ENCODE measurements at places on chromosomes 5 and 9. TPM values are rescaled to one million over a fixed set of nuclear protein-coding genes. Genes with fewer than 3 reads are reported as not detected.

Gene PCDHB6
- total RNA-seq: not detected

DNA sequence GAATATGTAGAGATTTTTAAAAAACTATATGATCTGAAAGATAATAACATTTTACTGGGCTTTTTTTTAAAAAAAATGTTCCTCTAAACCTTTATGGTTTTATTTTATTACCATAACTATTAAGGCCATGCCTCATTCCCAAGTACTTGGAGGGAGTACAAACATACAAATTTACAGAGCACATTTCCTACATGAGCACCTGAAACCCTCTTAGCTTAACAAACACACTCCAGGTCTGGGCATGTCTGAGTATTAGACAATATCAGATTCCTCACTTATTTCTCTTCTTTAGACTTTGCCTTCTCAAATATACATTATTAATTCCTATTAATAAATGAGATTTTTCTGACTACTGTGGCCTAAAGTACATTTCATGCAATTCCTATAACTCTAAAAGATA, 319.2 kb downstream of the SLCO4C1 start:
- no peak for DNase-seq

DNA sequence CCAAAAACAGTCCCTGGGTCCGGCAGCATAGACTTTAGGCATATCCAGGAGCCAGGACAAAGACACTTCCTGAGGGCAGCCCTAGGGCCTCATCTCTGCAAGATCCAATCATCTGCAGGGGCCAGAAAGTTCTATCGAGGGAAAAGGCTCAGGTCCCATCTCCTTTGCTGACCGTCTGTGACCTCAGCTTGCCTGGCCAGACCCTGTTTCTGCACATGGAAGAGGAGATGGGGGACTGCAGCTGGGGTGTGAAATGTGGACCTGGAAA, 51.0 kb upstream of the FCN1 start:
- DNase-seq: no peak

DNA sequence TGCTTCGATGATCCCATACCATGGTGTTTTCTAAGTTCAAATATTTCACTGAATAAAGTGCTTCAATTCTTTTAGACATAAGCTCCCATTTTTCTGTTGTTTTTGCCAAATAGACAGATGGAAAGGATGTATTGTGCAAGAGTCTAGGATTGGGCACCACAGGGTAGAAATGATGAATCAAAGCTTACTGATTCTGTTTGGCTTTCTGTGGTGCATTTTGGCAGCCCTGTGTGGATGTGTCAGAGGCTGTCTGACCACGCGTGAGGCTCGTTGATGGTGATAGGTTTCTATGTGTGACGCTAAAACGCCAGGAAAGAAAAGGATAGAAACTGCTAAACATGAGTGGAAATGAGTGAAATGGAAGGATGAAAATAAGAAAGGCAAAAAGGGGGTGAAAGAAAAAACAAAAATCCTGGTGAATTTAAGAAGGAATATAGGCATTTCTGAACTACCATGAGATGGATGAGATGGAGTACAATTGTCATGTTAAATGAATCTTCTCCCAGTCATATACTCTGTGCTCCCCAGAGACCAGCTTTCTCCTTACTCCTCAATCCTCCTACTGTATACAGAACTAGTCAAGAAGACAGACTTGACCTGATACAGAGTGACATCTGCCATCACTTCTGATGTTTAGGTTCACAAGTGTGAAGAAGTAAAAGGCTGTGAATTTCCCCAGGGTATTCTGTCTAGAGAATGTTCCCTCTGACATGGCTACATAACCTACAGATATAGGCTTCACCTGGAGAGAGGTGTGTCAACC, 54.4 kb downstream of the ANKH start:
- no peak for DNase-seq

GRCh38 chr9:128494108-128494745, 10.3 kb upstream of the GLE1 start:
- no peak for DNase-seq

Gene BTNL9
- total RNA-seq: 27.6 TPM

DNA sequence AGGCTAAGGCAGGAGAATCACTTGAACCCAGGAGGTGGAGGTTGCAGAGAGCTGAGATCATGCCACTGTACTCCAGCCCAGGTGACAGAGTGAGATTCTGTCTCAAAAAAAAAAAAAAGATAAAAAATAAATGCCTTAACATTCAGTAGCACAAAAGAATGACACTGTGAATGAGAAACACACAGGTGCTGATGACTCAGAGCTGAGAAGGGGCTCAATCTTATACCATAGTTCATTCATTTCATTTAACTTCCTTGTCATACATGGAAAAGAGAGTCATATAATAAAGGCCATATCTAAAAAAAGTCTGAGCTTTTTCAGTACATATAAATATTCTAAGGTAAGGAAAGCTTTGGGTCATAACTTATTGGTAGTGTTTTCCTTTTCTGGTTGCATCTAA, 40.6 kb downstream of the WWC1 start:
- no peak for DNase-seq

Gene CCL19
- not detected for total RNA-seq

DNA sequence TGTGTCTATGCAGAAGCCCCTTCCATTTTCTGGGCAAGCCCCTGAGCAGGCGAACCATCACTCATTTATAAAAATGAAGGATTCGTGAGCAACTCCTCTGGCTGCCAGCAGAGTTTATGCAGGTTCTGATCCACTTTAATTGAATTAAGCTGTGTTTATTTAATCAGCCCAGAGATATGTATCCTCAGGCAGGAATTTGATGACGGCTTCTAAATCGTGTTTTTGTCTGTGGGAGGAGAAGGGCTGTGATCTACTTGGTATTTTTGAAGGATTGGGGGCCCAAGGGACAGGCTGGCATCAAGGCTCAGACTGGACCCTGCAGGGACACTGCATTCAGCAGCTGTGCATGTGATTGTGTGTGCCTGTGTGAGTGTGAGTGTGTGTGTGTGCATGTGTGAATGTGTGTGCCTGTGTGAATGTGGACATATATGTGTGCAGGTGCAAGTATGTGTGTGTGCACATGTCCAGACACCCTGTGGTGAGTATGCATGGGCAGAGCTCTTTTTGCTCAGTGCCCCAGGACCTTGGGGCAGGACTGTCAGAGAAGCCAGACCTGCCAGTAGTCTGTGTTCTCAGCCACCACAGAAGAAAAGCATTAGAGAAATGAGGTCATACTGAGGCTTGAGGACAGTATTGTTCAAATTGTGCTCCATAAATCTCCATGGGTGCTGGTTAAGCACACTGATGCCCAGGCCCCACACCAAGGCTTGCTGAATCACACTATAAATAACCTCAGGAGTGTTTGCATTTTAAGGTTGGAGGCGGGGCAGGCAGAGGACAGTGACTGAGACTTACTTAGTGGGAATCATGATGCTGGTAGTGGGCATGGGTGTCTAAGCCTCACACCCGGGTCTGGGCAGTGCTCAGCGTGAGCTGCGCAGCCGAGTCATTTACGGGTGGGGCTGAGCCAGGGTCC, 164.0 kb downstream of the CARTPT start:
- DNase-seq: no peak

DNA sequence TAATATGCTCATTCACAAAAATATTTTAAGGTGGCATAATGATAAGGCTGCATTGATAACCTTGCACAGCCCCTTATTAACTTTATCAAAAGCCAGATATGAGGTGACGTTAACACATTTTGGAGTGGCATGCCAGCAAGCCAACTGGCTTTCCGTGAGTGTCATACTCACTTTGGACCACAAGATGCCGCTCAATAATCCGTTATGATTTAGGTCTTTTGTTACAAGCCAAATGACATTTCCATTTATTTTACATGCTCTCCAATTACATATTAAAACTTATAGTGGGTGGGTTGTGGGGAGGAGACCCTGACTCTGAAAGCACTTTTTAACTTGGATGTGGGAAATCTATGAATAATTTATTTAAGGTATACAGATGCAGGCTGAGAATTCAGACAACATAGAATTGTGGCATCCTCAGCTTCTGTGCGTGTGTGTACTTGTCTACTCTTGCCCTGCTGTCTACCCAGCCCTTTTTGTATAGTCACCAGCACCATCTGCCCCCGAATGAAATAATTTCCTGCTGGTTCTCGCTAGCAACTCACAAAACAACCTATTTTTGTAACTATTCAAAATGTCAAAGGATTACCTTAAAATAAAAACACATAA, 305.1 kb downstream of the PSAT1 start:
- DNase-seq: no peak

Gene ECSCR
- not detected for total RNA-seq

GRCh38 chr5:43106290-43106638, 14.4 kb upstream of the ZNF131 start:
- DNase-seq: no peak

Gene GARNL3
- total RNA-seq: 4.0 TPM

- no peak for DNase-seq
Measured at GRCh38 chr5:90477073-90477472, 2.4 kb downstream of the POLR3G start.

- no peak for DNase-seq
Measured at GRCh38 chr5:115351356-115352195, 55.1 kb upstream of the CCDC112 start.

DNA sequence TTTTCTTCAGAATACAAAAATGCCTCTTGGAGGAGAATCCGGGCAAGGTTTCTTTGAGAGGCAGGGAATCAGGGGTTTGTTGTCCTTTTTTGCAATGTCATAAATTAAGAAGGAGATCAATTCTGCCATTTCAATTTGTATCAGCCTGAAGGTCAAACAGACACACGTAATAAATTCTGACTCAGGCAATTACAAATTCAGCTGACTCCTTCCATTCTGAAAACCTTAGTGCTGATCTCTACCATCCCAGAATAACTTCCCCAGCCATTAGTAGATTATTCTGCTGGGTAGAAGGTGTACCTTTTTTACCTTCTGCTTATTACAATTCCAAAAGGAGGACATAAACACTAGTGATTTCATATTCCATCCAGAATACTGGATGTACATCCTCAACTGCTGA, 516.6 kb downstream of the AGTPBP1 start:
- DNase-seq: no peak

Gene ACTBL2
- not detected for total RNA-seq

Gene EHMT1
- total RNA-seq: 163 TPM

GRCh38 chr5:17120209-17120608, 97.2 kb upstream of the BASP1 start:
- no peak for DNase-seq

GRCh38 chr5:73446631-73447529, 1.7 kb downstream of the FOXD1 start:
- no peak for DNase-seq

Gene RNF183
- not detected for total RNA-seq

Gene OR13C9
- total RNA-seq: not detected

DNA sequence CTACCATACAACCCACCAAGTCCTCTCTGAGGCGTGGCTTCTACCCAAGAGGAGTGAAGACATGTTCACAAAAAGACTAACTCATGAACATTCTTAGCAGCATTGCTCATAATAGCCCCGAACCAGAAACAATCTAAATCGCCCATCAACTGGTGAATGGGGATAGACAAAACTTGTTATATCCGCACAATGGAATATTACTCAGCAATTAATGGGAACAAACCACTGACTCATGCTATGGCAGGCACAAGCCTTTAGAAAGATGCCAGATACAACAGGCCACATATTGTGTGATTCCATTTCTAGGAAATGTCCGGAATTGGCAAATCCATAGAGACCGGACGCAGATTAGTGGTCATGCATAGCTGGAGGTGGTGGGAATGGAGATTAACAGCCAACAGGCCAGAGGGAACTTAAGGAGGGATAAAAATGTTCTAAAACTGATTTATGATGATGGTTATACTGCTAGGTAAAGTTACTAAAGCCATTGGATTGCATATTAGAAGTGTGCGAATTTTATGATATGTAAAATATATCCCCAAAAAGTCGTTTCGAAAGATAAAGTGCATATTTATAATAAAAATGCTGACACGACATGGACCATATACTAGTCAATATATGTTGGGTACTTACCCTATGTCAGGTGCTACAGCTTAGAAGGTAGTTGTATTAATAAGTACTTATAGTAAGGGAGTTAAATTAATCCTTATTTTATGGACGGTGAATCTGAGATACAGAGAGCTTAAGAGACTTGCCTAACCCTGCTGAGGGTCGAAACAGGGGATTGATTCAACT, 55.4 kb downstream of the LHX2 start:
- DNase-seq: no peak

DNA sequence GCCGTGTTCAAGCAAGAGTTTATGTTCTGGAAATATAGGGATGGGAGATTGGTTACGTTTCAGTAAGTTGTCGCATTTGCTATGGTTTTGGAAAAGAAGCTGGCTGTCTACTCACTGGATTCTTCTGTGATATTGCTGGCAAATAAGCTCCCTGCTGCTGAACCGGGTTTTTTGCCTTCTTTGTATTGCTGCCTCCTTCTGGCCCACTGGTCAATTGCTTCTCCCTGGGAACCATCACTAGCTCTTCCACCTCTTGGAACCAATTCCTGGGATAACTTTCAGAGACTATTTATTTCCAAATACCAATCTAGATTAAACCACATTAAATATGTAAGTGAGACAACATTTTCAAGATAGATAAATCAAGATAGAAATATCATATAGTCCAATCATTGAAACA, 43.0 kb downstream of the NUDT12 start:
- no peak for DNase-seq

- DNase-seq: no peak
Measured at GRCh38 chr9:24487946-24488345, 57.8 kb downstream of the IZUMO3 start.

- DNase-seq: no peak
Measured at GRCh38 chr5:163574472-163575440, 69.3 kb downstream of the MAT2B start.

- no peak for DNase-seq
Measured at GRCh38 chr9:92769990-92770359, 5.3 kb upstream of the BICD2 start.

- no peak for DNase-seq
Measured at GRCh38 chr5:62569470-62569869, 9.1 kb upstream of the LRRC70 start.

DNA sequence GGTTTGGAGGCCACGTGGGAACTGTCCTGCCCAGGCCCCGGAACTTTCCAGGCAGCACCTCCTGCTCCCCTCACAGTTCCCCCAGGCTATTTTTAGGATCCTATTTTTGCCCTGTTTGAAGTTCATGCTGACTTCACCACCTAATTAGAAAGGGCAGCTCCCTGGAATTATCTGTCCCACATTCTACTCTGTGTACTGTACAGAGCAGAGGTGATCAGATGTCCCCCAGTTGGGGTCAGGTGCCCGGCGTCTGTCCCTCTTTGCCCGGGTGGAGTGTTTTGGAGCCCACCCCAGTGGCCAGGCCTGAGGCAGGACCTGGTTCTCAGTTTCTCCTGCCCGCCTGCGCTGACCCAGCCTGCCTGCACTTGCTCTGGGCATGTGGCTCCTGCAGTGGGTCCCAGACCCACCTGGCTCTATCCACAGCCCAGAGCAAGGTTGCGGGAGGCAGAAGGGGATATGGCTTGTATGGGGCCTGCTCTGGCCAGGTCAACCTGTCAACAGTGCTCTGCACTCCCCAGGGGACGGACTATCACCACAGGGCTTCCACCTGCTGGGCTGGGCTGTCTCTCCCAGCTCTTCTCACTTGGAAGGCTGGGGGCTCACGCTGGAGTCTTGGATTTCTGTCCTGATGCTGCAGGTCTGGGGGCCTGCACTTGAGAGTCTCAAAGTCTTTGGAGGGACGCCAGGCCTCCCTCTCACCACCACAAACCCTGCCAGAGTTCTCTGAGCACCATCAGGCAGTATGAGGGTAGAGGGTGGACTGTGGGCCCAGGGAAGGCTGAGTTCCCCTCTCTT, 268.3 kb downstream of the GADD45G start:
- peak; percentile 3 for DNase-seq

All from activated B cell treated with CpG ODN at 0.5 μM for 24 hours (primary cell).